ENCODE measurements at places on chromosomes 13 and 19.

- no peak for DNase-seq
These were observed 11.8 kb downstream of the CCDC97 start for GRCh38 chr19:41321600-41322270.

DNA sequence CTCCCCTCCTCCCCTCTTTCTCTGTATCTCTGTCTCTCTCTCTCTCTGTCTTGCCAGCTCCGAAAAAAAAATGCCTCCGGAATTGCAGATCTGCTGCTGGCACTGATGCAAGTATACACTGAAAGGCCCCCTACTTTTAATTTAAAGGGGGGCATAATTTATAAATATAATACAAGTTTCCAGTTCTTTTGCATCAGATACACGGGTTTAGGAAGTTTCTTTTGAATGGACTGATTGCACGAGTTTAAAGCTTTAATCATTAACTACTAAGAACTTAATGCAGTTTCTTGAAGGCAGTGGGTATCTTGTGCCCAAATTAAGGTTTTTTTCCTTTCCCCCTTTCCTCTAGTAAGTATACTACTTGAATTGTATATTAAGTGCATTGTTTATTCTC lies 1.4 kb downstream of the FGF9 start:
- no peak for DNase-seq

DNA sequence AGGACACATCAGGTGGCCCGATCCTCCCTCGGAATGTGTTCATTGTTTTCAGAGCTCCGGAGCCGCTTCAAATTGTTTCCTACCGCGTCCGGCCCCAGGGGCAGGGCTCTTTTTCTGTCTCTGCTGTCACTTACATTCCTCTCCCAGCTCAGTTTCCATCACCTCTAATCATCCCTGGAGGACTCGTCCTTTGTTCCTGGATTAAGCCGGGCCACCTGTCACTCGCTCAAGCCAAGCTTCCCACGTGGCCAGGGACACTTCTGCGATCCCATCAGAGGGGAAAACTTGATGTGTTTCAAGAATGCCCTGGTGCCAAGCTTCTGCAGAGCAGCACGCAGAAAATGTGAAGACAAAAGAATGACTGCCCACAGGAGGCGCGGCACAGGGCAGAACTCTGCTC lies 13.5 kb downstream of the IL17D start:
- no peak for DNase-seq

DNA sequence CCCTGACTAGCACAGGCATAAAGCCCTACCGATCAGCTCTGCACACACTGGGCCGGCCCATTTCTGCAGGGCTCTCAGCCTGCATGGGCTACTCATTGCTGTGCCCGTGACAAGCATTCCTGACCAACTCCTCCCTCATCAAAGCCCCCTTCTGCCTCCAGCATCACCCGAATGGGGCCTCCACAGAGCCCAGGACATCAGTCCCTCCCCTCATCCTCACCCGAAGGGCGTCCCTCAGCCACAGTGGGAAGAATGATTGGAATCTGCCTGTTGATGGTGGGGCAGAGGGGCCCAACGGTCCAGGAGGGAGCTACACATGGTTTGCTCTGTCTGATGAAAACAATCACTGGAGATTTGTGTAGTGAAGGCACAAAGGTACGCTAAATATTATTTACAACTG lies 43.8 kb downstream of the SERP2 start:
- DNase-seq: no peak

DNA sequence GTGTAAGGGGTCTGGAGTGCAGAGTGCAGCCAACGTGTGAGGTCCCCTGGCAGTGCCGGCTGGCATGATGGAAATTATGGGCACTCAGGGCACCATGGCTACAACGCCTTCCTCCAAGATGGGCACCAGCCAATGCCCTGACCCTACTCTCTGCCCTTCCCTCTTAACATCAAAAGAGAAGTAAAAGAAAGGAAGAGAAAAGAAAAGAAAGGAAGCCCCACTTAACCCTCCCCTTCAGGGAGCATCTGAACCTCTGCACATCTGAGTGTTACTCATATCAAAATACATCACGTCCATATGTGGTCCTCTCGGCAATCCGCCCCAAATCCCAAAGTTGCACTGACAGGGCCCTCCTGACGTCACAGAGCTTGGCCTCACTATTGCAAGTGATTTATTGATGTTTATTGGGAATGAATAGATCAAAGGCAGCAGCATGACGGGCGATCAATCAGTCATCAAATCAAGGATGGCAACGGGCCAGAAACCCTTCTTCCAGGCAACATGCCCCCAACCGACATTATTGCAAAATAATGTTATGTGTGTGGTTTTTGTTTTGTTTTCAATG lies 1.3 kb downstream of the TSHZ3 start:
- no peak for DNase-seq

Measured in stimulated activated CD4-positive, alpha-beta T cell treated with anti-CD3 and anti-CD28 coated beads, TNF-alpha, amount 100 ng/mL, for 4 hours (primary cell).